ENCODE measurements at places on chromosomes 16 and 17.

DNA sequence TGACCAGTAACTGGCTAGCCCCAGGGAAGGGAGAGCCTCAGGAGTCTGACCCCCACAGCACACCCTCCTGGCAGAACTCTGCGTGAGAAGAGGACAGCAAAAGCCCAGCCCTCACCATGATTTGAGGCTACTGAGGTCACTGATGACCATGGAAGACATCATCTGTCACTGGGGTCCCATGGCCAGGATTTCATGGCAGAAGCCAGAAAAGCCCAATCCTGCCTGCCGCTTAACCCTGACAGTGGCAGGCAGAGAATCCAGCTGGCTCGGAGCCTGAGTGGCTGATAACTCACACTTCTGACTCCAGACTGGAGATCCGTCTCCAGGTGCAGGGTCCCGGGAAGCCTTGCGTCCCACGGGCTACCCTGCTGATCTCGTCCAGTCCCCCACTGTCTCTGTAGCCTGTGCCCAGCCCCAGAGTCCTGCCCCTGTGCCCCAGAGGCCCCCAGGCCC lies 17.5 kb downstream of the GRIN2C start:
- no peak for DNase-seq

GRCh38 chr16:1788095-1788707 lies 5.3 kb downstream of the IGFALS start:
- no peak for DNase-seq

DNA sequence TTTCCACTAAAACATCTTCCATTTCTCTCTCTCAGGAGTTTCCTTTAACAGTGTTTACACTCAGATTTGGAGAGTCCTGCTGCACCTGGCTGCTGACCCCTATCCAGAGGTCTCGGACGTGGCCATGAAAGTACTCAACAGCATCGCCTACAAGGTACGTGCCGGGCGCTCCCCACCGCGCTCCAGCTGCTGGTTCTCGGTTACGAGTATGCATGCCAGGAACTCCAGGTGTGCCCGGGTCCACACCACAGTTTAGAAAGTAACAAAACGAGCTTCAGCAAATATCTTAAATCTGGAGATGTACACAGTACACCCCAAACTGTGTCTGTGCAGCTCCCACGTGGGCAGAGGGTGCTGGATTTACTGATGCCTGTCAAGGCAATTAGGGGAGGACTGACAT lies 82.9 kb upstream of the CHMP6 start:
- no peak for DNase-seq

DNA sequence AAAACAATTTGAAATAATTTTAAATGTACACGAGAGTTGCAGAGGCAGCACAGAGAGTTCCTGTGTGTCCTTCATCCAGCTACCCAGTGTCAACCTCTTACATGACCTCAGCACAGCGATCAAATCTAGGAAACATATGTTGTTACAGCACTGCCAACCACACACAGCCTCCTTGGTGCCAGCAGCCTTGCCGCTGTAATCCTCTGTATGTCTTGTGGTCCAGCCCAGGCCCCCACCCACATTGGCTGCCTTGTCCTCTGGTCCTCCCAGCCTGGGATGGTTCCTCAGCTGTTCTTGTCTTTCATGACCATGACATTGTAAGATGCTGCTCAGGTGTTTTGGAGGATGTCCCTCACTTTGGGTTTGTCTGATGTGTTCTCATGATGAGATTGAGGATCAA lies 178.0 kb downstream of the RPTOR start:
- DNase-seq: no peak

- DNase-seq: peak; percentile 91
These were observed 17.8 kb downstream of the SERPINF1 start for GRCh38 chr17:1779571-1780131.

DNA sequence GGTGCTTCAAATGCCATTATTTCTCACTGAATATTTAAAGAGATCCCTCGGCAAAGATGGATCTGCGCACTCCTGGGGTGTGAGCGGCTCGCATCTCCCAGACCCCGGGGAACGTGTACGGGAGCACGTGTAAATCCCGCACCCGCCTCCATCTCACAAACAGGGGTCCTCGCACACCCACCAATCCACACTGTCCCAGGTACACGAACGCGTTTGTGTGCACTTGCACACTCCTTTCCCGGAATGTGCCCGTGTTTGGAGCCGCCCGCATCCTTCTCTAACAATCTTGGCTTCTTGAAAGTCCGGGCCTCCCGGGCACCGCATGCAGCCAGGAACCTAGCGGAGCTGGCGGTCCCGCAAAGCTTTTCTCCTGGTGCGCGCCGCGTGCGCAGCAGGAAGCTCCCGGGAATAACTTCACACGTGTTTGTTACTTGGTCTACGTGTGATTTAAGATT lies 2.5 kb upstream of the SALL1 start:
- no peak for DNase-seq

DNA sequence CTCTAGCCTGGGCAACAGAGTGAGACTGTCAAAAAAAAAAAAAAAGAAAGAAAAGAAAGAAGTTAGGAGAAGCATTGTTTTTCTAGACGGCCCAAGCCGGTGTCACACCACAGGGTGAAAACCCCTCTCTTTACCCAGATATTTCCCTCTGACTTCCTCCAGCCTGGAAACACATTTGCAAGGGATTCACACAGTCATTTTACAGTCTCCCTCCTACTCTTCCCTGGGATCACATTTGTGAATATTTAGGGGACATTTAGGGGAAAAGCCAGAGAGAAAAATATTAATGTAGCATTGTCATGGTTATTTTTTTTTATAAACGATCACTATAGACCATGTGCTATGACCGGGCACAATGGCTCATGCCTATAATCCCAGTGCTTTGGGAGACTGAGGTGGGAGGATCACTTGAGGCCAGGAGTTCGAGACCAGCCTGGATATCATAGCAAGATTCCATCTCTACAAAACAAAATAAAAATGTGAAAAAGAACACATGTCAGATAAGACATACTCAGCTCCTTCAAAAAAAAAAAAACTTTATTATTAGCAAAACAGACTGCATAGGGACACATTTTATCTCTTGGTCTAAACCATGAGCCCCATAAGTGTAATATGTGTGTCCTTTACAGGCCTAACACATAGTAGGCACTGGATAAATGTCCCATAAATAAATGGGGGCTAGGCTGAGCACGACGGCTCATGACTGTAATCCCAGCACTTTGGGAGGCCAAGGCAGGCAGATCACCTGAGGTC lies 10.9 kb upstream of the SDR42E2 start:
- DNase-seq: no peak

DNA sequence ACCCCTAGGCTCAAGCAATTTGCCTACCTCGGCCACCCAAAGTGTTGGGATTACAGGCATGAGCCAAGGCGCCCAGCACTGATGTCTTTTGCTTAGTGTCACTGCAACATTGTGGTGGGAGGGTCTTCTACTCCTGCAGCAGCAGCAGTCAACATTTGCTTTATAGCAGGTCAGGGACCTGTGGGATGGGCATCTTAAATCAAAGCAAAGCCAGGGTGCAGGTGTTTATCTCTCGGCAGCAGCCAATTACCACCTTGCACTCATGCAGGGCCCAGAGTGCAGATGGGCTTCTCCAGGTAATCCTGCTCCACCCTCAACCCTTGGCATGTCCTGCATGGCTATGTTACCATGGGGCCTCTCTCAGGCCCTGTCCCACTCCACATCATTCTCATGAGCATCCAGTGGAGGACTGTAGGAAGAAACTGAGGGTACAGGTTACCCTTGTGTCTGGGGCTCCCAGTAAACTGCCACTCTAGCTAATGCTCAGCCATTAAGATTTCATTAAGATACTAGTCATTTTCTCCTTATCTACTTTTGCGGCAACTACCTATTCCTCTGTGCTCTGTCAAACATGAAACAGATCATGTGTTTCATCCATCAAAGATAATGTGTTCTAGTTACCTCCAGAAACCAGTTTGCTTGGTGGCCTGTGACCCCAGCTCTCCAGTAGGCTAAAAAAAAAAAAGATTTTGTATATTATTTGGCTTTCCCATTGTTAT lies 16.8 kb downstream of the ADGRG5 start:
- no peak for DNase-seq

DNA sequence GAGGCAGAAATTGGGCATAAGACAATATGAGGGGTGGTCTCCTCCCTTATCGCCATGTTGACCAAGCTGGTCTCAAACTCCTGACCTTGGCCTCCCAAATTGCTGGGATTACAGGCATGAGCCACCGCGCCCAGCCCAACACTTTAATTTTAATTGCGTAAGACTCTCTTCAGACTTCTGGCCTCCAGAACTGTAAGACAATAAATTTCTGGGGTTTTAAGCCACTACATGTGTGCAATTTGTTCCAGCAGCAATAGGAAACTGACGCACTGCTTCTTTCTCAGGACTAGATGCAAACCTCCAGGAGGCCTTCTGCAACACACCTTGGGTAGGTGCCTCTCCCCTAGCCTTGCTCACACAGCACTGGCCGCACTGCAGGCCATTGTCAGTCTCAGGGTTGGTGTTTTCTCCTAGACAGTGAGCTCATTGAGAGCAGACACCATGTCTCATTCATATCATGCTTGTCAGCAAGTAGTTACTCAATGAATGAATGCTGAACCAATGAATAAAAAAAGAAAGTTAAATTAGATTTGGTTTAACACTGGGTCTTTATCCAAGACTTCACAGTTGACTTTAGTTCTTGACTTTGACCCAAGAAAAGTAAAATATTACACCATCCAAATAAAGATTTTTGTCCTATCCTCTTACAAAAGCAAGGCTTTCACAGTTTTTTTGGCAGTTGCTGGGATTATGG lies 5.5 kb upstream of the ACSF2 start:
- DNase-seq: peak; percentile 33

GRCh38 chr17:66829386-66829864 lies 5.5 kb upstream of the CACNG5 start:
- peak; percentile 86 for DNase-seq

DNA sequence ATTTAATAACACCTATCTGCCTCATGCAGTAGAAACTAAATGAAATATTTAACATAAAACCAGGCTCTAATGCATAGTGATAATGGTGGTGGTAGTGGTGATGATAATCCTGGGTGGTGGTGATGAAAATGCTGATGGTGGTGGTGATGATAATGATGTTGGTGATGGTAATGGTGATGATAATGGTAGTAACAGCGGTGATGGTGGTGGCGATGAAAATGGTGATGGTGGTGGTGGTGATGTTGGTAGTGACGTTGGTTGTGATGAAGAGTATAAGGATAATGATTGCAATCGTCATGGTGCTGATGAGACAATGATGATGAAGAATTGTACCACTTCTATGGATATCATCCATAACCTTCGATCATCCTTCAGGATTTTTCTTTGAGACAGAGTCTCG lies 173.7 kb upstream of the CDH11 start:
- no peak for DNase-seq

- DNase-seq: peak; percentile 83
These were observed 2.5 kb downstream of the TTLL6 start for GRCh38 chr17:48814504-48814903.

GRCh38 chr17:82985428-82985805 lies 94.0 kb upstream of the METRNL start:
- no peak for DNase-seq

DNA sequence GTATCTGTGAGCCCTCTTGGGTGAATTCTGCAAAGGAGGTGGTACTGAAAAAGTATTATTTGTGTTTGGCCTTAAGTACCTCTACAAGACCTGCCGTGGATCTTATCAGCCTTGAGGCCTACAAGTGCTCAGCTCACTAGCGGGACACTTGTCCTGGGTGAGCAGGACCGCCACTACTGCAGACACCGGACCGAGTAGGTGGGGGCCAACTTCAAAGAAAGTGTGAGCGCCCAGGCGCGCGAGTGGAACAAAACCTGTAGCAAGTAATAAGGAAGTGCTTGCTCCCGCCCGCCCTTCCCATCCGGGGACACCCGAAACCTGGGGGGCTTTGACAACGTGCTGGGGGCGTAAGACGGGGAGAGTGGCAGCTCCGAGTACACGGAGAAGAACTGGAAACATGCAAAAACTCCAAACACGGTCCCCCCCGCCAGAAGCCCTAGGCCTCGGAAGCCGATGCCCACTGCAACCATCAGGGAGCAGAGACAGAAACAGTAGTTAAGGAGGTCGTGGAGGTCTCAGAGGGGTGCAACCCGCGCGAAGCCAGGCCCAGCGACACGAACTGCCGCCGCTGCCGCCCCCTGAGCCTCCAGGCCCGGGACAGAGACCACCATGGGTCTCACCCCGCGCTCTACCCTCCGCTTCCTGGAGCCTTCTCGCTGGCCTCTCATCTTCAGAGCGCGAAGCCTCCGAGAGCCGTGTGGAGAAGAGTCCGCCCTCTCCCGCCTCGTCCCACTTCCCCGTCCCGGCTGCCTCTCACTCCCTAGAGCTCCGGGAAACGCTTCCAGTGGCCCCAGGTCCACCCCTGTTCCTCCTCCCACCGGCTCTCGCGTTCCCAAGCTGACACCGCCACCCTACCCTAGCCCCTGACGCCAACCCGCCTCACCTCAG lies 537 bp downstream of the CNOT1 start:
- DNase-seq: peak; percentile 67

Measured in GM03348 (cell line).